ENCODE measurements at places on chromosomes 11 and 22.

DNA sequence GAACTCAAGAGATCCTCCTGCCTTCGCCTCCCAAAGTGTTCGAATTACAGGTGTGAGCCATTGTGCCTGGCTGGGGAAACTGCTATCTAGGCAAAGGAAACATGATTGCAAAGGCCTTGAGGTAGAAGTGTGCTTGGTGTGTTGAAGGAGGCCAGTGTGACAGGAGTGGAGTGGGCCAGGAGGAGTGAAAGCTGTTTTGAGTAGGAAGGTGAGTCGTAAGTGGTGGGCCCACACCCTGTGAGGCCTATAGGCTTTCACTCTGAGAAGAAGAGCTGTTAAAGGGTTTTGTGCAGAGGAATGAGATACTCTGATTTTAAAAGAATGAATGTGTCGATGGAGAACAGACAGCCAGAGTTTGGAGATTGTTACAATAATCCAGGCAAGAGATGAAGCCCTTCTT, 43.4 kb downstream of the WEE1 start:
- no peak for DNase-seq

DNA sequence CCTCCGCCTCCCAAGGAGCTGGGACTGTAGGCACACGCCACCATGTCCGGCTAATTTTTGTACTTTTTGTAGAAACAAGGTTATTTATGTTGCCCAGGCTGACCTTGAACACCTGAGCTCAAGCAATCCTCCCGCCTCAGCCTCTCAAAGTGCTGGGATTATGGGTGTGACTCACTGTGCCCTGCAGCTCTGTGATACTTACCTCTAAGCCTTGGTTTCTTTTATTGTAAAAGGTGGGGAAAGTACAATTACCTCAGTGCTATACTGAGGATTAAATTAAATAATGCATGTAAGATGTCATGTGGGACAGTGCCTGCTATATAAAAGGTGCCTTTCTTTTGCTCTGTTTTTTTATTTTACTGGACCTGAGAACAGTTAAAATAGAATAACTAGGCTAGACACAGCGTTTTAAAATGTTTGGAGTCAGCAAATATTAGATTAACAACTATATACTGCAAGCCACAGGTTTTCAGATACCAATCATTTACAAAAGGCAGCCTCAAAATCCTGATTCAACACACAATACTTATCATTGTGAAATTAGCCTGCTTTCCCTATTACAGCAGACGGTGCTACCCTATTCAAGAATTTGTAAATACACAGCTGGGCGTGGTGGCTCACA, 30.0 kb downstream of the PRR14L start:
- DNase-seq = no peak

DNA sequence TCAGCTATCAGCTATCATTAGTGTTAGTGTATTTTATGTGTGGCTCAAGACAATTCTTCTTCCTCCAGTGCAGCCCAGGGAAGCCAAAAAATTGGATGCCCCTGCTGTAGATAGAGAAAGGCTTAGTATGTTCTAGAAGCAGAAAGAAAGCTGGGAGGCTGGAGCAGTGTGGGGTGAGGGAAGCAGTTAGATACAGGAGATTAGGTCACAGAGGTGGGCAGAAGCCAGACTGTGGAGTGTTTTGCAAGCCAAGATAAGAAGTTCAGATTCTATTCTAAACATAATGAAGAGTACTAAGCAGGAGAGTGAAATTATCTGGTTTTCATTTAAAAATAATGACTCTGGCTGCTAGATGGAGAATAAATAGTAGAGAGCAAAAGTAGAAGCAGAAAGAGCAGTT, 381.7 kb downstream of the DCDC1 start:
- no peak for DNase-seq

- DNase-seq = no peak
Measured at GRCh38 chr11:133900176-133901105, 55.1 kb upstream of the SPATA19 start.

- DNase-seq = peak; percentile 32
Measured at GRCh38 chr22:36238373-36239149, 766 bp downstream of the APOL2 start.

DNA sequence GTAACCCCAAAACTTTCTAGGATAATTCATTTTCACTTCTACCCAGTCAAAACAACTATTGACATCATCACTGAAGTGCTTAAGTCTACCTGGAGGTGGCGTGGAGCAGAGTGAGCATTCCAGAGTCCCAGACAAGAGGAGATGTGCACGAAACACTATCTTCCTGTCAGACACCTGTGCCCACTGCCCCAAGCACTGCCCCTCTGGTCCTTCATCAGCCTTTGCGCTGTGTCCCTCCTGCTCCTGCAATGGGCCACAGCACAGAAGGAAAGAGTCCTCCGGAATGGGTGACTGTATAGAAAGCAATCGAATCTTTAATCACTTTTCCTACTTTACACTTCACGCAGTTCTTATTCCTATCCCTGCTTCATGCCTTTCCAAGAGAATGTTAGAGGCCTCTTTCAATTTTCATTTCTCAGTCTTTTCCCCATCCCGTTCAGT, 512 bp upstream of the GRIA4 start:
- peak; percentile 34 for DNase-seq
